ENCODE measurements at places on chromosomes 12 and 14.
A peak's percentile ranks its signal among the peaks of the same experiment; 100 is the strongest.

GRCh38 chr14:73823339-73823885 is 28.2 kb upstream of the PTGR2 start:
- no peak for DNase-seq

DNA sequence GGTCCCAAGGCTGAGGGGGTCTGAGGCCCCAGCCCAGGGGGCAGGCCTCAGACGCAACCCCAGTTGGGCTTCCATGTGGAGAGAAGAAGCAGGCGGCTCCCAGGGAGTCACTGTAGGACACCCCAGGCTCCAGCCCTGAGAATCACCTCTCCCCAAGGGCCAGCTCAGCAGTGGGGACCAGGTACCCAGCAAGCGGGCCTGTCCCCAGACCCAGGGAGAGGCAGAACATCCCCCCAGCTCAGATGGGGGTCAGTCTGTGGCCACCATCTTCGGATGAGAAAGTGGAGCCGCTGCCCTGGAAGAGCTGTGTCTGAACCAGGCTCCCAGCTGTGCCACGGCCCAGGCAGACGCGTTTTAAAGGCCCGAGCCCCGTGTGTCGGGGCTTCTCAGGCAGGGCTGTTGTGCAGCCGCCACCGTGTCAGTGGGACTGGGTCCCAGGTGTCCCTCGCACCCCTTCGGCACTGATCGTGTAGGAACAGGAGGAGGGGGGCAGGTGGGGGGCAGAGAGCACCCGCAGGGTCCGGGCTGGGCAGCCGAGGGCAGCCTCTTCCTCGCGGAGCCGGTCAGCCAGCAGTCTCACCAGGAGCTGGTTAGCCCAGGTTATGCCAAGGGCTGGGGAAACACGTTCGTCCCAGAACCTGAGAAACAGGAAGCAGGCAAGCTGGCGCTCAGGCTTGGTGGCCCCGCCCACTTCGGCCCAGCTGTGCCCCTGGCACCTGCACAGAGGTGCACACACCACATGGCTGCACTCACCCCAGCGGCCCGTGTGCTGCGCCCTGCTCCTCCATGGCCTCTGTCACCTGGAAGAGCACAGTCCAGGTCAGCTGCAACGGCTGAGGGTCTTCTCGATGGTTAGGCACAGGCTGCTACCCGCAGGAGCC is 16.6 kb downstream of the XRCC3 start:
- no peak for DNase-seq

DNA sequence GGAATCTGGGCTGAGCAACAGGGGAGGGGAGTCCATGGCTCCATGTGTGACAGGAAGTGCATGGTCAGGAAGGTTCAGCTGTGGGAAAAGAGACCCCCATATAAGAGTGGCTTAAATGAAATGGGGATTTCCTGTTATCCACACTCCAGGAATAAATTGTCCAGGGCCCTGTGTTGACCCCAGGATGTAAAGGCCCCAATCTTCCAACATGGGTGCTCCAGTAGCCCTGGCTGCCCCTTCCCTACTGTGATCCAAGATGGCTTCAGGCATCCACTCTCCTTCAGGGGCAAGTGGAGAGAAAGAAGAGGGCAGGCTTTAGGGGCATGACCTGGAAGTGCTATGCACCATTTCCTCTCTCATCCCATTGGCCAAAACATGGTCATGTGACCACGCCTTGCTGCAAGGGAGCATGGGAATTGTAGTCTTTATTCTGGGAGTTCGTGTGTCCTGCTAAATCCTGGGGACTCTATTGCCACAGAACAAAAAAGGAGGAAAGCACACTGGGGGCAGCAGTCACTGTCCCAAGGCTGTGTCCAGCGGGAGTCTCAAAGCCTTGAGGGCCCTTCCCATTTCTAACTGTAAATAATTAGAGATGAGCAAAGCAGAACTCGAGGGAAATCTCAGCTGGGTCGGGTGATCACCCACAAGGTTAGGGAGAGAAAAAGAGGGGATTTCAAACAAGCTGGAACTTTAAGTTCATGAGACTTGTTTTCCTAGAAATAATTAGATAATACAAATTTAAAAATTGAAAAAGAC is 289.2 kb downstream of the ADGRD1 start:
- no peak for DNase-seq

GRCh38 chr14:97798176-97798575 is 1001.0 kb downstream of the VRK1 start:
- DNase-seq: no peak

DNA sequence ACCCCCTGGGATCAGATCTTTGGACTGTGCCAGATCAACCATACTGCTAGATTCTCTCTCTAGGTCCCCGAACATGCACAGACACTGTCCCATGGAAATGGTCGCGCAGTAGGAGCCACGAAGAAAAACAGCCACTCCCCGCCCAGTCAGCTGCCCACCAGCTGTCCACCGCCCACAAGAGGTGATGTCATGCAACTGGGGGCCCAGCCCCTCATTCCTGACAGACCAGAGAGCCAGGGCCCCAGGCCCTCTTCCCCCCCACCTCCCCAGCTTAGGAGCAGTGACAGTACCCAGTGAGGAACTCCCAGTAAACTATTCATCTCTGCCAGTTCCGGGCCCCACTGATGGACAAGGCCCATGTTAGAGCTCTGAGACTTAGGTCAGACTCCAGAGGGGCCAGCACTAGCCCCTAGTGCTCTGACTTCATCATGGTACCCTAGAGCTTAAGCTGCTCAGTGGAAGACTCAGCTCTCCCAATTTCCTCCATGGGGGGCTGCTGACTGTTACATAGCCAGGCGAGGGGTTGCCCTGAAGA is 3.7 kb upstream of the TAMALIN start:
- DNase-seq: no peak

DNA sequence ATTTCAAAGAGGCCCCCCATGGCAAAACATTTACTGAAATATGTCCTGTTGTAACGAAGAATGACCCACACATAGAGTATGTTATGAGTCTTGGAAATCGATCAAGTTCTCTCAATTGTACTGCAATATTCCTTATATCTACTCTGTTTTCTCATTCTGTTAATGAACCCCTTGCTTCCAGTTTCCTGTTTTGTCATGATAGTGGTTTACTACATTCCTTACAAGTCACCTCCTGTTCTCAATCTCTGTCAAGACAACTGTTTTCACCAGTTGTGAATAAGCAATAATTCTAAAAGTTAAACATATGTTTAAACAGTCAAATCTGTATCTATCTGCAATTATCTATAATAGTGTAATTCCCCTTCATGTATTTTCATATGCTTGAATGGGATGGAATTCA is 16.4 kb upstream of the ARID2 start:
- no peak for DNase-seq

- peak; percentile 21 for DNase-seq
These were observed 1.0 kb upstream of the SOCS2 start for GRCh38 chr12:93571365-93571924.

DNA sequence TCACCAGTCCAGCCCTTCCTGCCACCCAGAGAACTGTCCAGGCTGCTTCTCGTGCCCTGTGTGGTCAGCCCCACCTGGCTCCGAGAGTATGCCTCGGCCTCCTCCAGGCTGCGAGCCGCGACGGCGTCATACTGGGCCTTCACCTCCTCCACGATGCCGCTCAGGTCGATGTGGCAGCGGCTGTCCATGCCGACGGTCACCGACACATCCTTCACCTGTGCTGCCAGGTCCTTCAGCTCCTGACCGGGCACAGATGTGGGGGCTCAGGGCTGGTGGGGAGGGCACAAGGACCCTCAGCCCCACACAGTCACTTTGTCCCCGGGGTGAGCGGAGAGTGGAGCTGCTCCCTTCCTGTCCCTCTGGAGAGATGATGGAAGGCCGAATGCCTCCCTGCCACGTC is 18.3 kb downstream of the KRT80 start:
- no peak for DNase-seq

- DNase-seq: no peak
These were observed 7.6 kb downstream of the RXYLT1 start for GRCh38 chr12:63787306-63787705.

DNA sequence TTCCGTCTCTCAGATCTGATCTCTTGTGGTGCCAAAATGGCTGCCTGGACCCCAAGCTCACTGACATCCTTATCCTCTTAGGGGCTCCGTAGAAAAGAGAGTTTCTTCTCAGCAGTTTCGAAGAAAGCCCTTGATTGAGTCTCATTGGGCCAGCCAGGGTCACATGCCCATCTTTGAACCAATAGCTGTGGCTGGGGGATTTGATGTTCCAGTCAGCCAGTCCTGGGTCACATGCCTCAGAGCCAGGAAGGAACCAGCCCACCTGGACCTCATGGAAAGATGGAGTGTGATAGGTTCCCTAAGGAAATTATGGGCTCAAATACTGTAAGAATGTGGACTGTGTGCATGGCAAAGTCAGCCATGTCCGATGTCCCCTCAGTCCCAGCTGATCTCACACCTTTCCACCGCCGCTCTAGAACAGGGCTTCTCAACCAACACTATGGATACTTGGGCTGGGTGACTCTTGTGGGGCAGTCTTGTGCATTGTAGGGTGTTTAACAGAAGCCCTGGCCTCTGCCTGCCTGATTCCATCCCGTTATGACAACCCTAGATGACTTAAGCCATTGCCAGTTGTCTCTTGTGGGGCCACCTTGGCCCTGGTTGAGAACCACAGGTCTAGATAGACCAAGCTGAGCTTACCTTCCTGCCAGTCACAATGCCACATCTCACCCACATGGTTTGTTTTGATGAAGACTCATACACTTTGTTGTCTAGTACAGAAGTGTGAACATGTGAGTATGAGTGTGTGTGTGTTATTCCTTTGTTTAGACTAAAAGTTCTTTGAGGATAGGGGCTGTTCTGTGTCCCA is 163.9 kb downstream of the ADGRD1 start:
- no peak for DNase-seq

GRCh38 chr12:62766496-62766895 is 168.5 kb downstream of the PPM1H start:
- DNase-seq: no peak

GRCh38 chr12:65903691-65904383 is 79.6 kb downstream of the HMGA2 start:
- DNase-seq: no peak

- DNase-seq: no peak
These were observed 268.5 kb downstream of the ALG10B start for GRCh38 chr12:38585086-38585485.

- DNase-seq: peak; percentile 44
These were observed 28.1 kb upstream of the SINHCAF start for GRCh38 chr12:31353750-31354708.

- no peak for DNase-seq
These were observed 42.9 kb downstream of the WNK1 start for GRCh38 chr12:795305-795704.

- DNase-seq: no peak
These were observed 76.4 kb upstream of the ANO4 start for GRCh38 chr12:100718187-100718586.

DNA sequence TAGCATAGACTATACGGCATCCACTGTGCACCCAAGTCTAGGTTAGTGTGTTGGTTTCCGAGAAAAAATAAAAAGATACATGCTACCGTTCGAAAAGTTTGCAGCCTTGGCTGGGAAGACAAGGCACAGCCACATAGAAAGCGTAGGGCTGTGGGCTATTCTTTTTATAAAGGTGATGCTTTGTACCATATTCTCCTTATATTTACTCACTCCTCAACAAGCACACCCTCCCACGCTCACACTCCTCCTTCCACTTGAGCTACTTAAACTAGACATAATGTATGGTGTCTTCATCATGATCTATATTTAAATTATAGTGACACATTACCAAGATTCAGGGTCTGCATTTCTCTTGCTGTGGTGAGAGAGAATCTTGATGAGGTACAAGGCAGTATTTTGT is 1416.5 kb downstream of the AACS start:
- no peak for DNase-seq

- no peak for DNase-seq
These were observed 977.2 kb upstream of the USP15 start for GRCh38 chr12:61282790-61283575.

DNA sequence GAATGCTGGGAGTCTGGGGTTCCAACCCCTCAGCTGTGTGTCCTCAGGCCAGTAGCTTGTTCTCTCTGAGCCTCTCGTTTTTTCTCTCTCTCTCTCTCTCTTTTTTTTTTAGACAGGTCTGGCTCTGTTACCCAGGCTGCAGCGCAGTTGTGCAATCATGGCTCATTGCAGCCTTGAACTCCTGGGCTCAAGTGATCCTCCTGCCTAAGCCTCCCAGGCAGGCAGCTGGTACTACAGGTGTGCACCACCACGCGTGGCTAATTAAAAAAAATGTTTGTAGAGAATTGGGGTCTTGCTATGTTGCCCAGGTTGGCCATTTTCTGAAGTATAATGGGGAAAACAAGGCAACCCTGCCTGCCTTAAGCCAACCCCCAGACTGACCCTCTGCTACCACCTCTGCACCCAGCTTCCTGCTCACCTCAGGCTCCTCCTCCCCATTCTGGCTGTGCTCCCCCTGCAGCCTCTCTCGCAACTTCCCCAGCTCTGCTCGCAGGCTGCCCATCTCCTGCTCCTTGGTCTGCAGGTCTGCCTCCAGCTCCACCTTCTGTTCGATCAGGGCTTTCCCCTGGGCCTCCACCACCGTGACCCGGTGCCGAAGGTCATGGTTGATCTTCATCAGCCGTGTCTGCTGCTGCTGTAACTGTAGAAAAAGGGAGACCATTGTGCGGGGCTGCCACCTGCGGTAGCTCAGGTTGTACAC is 35.2 kb downstream of the RILPL1 start:
- DNase-seq: no peak

DNA sequence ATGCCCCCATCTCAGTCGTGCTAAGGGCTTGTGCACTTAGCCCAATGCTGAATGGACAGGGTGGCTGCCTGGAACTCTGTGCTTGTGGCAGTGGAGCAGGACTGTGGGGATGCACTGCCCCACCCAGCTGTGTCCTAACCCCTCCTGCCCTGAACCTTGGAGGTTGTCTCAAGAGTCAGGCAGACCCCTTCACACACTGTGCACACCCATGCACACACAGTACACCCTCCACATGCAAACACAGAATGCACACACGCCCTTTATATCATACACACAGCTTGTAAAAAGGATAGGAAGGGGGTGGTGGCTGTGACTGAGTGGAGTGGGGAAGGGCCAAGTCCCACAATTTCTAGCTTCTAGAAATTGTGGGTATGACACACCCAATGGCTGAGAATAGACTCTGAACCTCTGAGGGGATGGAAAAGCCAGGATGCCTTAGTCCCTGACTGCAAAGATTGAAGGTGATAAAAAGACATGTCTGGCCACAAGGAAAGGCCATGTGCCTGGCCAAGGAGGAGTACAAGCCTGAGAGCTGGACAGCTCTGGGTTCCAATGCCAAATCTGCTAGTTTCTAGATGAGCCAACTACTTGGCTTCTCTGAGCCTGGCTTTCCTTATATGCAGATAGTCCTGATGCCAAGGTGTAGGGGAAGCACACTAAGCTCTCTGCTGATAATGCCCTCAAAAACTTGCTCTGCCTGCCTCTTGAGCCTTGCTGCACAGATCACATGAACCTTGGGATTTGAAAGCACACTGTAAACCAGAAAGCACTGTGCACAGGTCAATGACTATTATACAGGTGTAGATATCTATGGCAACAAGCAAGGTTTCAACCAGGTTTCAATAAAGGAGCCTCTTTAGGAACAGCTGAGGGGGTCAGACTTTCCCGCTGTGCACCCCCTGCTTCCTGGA is 8.4 kb downstream of the KRT8 start:
- DNase-seq: no peak

DNA sequence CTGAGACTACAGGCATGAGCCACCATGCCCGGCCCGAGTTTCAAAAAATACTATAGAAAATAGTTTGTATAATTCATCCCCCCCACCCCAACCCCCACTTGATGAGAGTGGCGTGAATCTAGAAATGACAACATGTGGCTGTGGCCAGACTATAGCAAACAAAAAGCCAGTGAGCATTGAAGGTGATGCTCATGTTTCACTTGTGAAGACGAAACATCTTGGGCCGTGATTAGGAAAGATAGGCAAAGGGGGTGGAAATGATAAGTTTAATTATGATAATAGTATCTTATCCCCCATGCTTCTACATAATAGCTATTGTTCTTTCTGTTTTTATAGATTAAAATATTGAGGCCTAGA is 8.5 kb downstream of the BORCS5 start:
- no peak for DNase-seq

- DNase-seq: no peak
These were observed 110.9 kb upstream of the PLXNC1 start for GRCh38 chr12:94037444-94037843.

All from NCI-H748 treated with DMSO at 0.1 percent for 48 hours (cell line).